Coronary artery (tissue), 2 donors: ENCODE measurements at places on chromosomes 13 and 19.
A peak's percentile ranks its signal among the peaks of the same experiment; 100 is the strongest.

- DNase-seq: no peak
These were observed 58.0 kb downstream of the PIBF1 start for GRCh38 chr13:72839831-72840426.

GRCh38 chr19:44903602-44904425, 1.8 kb upstream of the APOE start:
- peak; percentile 84 for DNase-seq

DNA sequence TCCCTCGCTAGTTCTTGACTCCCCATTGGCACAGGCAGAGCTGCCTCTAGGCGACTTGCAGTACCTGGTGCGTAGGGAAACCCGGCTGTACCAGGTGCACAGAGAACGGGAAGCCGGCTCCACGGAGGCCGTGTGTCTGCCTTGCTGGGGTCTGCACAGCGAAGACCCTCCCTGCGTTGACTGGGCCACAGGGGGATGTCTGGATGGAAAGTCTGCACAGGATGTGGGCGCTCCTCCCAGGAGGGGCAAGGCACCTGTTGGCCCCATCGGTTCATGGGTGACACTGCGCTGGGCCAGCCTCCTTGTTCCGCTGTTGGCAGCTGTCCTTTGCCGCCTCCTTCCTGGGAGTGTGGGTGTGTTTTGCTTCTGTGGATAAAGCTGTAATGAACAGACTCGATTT, 138.3 kb downstream of the TEX29 start:
- no peak for DNase-seq

DNA sequence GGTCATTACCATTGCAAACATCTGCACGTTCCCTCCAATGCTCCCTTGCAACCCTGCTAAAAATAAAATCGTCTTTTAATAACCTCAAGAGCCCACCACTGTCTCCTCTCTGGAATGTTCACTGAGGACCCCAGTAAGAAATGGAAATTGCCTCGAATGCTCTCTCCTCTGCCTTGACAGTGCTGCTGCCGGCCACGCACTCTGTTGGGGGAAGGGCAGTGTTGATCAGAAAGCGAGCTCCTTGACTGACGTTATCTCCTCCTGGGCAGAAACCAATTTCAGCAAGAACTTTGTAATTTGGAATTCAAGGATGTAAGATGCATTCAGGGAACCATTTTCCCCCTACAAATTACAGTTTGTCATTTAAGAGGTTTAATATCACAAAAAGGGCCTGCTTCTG, 718.5 kb downstream of the UQCRFS1 start:
- DNase-seq: no peak

GRCh38 chr13:39815345-39816111, 160.1 kb downstream of the COG6 start:
- no peak for DNase-seq

- no peak for DNase-seq
These were observed 20.6 kb upstream of the OLFM2 start for GRCh38 chr19:9956956-9957355.

DNA sequence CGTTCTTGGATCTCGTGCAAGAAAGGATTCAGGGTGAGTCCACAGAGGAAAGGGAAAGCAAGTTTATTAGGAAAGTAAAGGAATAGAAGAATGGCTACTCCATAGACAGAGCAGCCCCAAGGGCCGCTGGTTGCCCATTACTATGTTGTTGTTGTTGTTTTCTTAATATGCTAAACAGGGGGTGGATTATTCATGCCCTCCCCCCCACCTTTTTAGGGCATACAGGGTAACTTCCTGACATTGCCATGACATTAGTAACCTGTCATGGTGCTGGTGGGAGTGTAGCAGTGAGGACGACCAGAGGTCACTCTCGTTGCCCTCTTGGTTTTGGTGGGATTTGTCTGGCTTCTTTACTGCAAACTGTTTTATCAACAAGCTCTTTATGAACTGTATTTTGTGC, 29.1 kb upstream of the PCDH9 start:
- no peak for DNase-seq

DNA sequence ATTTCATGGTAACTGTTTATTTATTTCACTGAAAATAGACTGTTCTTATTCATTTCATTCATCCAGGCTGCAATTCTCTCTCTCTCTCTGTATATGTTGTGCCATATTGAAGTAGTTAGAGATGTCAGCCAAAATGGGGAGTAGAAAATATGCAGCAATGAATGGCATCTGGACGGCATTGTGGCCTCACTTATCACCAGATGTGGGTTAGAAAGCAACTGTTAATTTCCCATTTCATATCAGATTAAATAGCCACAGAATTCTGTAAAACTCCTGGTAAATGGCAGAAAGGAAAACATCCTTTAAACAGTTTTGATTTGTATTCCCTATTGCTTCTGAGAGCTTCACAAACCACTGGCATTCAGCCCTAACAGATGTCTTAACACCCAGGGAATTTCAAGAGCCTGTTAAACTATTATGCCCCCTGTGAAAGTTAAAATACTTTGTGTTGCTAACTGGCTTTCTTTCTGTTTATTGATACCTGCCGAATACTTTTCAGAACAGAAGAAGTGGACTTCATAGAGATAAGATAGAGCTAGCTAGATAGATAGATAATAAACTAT, 1763.3 kb upstream of the MIR17HG start:
- DNase-seq: no peak

DNA sequence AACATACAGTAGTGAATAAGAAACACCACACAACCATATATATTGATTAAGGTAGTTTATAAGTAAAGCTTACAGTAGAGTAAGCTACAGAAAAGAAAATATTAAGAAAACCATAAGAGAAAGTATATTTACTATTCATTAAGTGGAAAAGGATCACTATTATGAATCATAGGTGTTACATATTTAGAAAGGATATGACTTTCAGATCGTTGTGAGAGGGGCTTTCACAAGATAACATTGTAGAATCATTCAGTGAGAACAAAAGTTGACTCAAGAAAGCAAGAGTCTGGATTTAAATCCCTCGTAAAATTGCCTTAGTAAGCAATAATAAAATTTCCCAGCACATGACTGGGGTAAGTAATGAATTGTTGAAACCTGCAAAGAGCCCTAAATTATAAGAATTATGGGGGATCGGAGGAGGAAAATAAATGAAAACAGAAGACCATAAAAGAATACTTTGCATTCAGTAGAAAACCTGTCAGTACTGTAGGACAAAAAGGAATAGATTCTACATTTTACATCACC, 6.0 kb downstream of the UFM1 start:
- DNase-seq: no peak

GRCh38 chr13:24683838-24684599, 3.8 kb downstream of the ATP12A start:
- no peak for DNase-seq

DNA sequence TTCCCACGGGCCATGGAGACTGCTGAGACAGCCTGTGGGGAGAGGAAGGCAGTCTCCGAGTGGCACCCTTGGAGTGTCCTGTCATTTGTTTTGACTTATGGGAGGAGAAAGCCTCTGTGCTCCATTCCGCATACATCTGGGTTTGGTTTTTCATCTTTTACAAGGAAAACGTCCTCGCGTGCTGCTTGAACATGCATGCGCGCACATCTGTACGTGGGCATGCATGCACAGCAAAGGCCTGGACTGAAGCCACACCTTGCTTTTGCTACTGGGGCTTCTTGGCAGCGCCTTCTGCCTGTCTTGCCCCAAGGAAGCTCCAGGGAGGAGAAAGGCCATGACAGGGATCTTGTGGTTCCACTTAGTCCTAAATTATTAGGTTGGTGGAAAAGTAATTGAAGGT, 44.0 kb downstream of the SUGP2 start:
- DNase-seq: no peak
